ENCODE measurements at places on chromosomes 4 and X.

DNA sequence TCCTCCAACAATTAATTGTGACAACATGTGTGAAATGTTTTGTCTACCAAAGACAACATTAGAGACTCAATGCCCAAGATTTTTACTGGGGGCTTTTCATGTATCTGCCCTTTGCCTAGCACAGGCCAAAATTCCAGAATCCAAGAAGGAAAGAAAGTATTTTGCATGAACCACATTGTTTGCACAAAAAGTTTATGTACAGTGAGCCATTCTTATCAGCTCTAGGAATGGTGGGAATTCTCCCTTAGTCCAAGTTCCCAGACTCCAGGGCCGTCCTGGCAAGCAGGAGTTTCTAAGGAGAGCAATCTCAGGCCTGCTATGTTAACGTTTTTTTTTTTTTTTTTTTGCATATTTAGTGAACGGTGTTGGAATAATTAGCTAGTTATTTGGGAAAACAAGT is 21.6 kb downstream of the GPRASP1 start:
- no peak for DNase-seq

DNA sequence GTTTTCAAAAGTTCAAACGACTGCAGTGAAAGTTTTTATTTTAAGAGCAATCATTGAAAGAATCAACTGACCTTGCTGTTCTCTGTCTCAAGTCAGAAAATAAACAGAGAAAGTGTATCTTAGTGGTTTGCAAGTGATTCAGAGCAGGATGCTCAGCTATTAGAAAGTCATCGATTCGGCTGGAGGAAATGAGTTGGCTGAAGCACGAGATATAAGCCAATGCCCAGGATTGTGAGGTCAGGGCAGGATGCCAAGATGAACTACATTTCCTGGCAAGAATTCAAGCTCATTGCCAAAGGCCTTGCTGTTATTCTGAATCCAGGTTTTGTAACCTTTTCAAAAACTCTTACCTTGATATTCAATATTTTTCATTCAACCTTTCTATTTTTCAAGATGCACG is 541.4 kb upstream of the BOD1L1 start:
- DNase-seq = peak; percentile 57

- DNase-seq = peak; percentile 3
Measured at GRCh38 chr4:169219440-169219839, 51.3 kb downstream of the SH3RF1 start.

GRCh38 chrX:49991758-49992157 is 69.4 kb downstream of the CLCN5 start:
- no peak for DNase-seq

DNA sequence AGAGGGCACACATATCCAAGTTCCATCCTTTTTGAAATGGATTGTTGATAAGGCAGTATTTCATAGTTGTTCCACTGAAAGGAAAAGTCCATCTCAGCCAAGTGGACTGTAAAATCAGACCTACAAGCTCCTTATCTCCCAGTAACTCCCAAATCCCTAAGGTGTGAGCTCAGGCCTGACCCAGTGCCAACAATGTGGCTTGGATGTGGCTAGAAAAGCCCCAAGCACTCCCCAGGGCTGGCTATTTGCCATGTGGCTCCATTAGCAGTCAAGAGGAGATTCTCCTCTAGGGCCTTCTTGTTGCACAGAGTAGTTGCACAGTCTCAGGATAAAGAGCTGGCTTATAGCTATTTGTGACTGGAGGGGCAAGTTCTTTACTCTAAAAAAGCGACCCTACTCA is 25.0 kb upstream of the DGKK start:
- DNase-seq = no peak

GRCh38 chr4:5750052-5750945 is 39.3 kb downstream of the EVC start:
- DNase-seq = no peak

- peak; percentile 65 for DNase-seq
Measured at GRCh38 chr4:95124906-95125504, 367.2 kb downstream of the BMPR1B start.

- DNase-seq = peak; percentile 25
Measured at GRCh38 chr4:171785388-171785787, 27.8 kb upstream of the GALNTL6 start.

- no peak for DNase-seq
Measured at GRCh38 chr4:55078987-55079386, 46.4 kb downstream of the KDR start.

All from DMS53 (cell line).